MCF 10A (cell line): ENCODE measurements at places on chromosomes 5 and 9.

DNA sequence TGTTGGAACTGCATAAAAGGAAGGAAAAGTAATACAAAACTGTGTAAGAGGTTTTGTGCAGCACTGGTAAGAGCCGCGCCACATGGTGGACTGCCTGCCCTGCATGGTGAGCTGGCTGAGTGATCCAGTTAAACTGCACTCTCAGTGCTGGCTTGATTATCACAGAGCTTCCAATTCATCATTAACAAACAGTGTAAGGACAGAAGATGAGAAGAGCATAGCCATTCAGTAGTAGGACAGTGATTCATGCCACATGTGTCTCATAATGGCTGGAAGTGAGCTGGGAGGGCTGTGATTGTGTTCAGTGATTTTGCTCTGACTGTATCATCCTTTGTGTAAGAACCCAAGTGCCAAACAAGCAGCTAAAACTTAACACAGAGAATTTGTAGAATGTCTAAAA lies 14.1 kb downstream of the ASPN start:
- DNase-seq = no peak

- DNase-seq = no peak
Observed at GRCh38 chr5:178434851-178435250, 155.3 kb downstream of the COL23A1 start.

DNA sequence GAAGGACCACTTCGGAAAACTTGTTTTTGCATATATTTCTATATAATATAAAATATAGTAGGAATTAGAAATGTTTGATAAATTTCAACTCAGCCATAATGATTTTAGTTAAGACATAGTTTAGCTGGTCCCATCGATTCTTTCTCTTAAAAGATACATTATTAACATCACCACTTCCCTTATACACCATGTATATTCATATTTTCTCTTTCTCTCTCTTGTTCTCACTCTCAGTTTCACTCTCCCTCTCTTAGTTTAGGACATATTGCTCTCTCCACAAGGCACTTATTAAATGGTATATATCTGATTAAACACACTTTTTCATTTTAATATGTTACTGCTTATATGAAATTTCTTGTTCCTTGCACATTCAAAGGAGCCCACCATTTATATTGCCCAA lies 90.1 kb upstream of the RASEF start:
- no peak for DNase-seq

DNA sequence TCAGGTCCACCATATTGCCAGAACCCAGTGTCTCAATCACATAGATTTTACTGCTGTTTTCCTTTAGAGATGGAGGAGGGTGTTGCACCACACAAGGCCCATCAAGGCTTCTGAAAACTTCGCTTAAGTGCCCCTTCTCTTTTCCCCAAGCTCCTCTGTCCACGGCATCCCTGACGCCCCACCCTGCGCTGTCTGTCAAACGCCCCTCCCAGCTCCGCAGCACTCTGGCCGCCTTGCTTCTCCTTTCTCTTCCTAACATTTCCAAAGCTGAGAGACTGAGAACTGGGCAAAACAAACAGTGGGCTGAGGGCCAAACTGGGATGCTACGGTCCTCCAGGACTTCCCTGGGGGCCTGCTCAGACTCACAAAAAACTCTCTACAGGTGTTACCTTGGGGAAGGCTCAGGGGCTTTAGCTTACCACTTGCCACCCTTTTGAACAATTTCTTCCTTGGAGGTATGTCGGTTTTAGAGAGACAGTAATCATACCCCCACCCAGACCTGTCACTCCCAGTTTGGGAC lies 28.3 kb upstream of the ERGIC1 start:
- DNase-seq = no peak

GRCh38 chr9:114348261-114348905 lies 18.7 kb downstream of the ORM2 start:
- DNase-seq = no peak

GRCh38 chr5:96822686-96823459 lies 15.1 kb upstream of the ERAP1 start:
- DNase-seq = no peak
